Upper lobe of right lung (tissue), 1 donor: ENCODE measurements at places on chromosomes 6 and 20. TPM values are rescaled to one million over a fixed set of nuclear protein-coding genes. Genes with fewer than 3 reads are reported as not detected.

The NUS1 gene
- 43.4 TPM for total RNA-seq

DNA sequence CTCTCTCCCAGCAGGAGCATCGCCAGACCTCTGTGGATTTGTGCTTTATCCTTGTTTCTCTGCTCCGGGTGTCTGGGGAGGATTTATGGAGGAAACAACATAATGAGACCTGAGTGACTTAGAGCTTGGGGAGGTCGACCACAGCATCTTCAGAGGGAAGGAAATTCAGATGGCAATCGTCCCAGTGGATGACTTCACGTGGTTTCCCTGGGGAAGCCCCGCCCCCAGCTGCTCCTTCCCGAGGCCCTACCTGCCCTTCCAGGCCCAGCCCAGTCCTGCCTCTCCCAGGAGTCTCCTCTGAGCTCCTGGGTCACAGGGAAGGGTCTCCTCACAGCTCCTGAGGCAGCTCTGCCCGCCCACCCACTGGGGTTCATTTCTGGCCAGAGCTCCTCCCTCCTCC, 430.3 kb upstream of the SULF2 start:
- H3K4me3 ChIP-seq: no peak overlapping the region
- no peaks in the 10 kb centered on the region for H3K27me3 ChIP-seq
- H3K27ac ChIP-seq: no peak overlapping the region
- no peaks in the 10 kb centered on the region for H3K4me1 ChIP-seq

The RAB44 gene
- 0.96 TPM for total RNA-seq

DNA sequence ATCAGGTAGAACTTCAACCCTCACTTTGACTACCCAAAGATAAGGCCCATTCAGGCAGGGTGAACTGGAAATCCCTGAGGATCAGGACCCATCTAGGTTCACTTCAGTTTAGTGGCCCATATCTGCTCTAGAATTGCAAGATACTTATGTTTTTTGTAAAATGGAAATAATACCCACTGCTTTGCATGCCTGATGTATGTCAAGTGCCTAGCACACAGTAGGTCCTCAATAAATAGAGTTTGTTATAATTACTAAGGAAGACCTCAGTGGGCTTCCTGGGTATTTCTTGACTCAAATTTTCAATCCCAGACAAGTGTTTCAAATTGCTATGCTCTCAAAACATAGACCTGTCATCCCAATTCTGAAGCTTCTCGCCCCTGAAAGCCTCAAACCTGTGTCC, 32.5 kb downstream of the PIGU start:
- H3K27me3 ChIP-seq: no peaks in the 10 kb centered on the region
- H3K36me3 ChIP-seq: no peaks in the 10 kb centered on the region
- H3K4me3 ChIP-seq: no peak overlapping the region
- no peak overlapping the region for H3K27ac ChIP-seq
- DNase-seq: no peak

The CLPSL2 gene
- total RNA-seq: not detected

The ACTL10 gene
- total RNA-seq: 1.3 TPM

DNA sequence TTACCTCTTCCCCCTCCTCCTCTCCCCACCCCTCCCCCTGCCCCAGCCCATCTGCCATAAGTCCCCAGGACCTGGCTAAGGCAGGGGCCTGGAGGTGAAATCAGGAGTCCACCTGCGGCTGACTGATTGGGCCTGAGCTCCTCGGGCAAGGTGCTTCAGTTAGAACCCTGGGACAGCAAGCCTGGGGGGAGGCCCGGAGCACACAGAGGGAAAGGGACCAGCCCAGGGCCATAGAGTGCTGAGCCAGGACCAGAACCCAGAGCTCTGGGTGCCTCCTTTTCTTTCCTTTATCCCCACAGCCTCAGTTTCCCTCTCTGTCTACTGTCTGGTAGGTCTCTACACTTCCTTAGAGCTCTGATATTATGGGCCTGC, 35.7 kb upstream of the VEGFA start:
- no peak overlapping the region for H3K27ac ChIP-seq
- H3K4me3 ChIP-seq: no peak overlapping the region
- no peaks in the 10 kb centered on the region for H3K4me1 ChIP-seq
- no peaks in the 10 kb centered on the region for H3K27me3 ChIP-seq
- no peaks in the 10 kb centered on the region for H3K36me3 ChIP-seq

The TNNC2 gene
- 0.61 TPM for total RNA-seq

GRCh38 chr6:44128020-44128917, 915 bp downstream of the TMEM63B start:
- DNase-seq: peak; percentile 76
- H3K36me3 ChIP-seq: no peaks in the 10 kb centered on the region
- H3K27me3 ChIP-seq: no peaks in the 10 kb centered on the region

The TMEM151B gene
- total RNA-seq: not detected

- H3K36me3 ChIP-seq: no peaks in the 10 kb centered on the region
- no peak overlapping the region for H3K27ac ChIP-seq
- no peaks in the 10 kb centered on the region for H3K4me1 ChIP-seq
- H3K4me3 ChIP-seq: no peak overlapping the region
- DNase-seq: no peak
- H3K27me3 ChIP-seq: no peaks in the 10 kb centered on the region
Measured at GRCh38 chr6:82877213-82878195, 188.1 kb downstream of the UBE3D start.

The TNFRSF6B gene
- total RNA-seq: 14.4 TPM

DNA sequence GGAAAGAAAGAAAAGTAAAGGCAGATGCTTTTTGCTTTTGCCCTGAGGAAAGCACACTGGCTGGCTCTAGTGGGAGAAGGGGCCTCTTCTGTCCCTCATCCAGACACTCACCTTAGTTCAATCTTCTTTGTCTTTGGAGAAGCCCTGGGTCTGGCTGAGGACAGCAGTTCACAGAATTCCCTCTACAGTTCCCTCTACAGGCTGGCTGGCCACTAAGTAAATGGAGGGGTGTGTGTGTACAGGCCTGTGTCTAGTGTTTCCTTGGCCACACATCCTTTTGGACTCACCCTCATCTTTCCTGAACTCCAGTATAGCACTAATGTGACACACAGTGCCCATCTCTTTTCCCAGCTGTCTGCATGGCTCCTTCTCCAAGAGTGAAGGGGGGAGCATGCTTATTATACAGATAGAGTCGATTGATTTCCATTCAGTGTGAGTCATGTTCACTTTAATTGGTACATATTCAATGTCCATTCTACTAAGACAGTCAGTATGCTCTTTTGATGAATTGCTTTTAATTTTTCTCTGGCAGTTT, 26.0 kb upstream of the CLVS2 start:
- no peak overlapping the region for H3K4me3 ChIP-seq
- no peaks in the 10 kb centered on the region for H3K36me3 ChIP-seq
- H3K27ac ChIP-seq: no peak overlapping the region
- no peaks in the 10 kb centered on the region for H3K4me1 ChIP-seq
- H3K27me3 ChIP-seq: no peaks in the 10 kb centered on the region
- DNase-seq: no peak

GRCh38 chr6:100627911-100628758, 163.4 kb upstream of the SIM1 start:
- DNase-seq: no peak
- no peak overlapping the region for H3K27ac ChIP-seq
- no peaks in the 10 kb centered on the region for H3K27me3 ChIP-seq
- H3K36me3 ChIP-seq: peaks cover 26% of the 10 kb centered on the region
- no peak overlapping the region for H3K4me3 ChIP-seq

- peaks cover 17% of the 10 kb centered on the region for H3K27me3 ChIP-seq
- no peak overlapping the region for H3K4me3 ChIP-seq
- H3K27ac ChIP-seq: no peak overlapping the region
- H3K36me3 ChIP-seq: no peaks in the 10 kb centered on the region
- H3K4me1 ChIP-seq: peaks cover 8% of the 10 kb centered on the region
Measured at GRCh38 chr20:62769346-62770071, 26.8 kb upstream of the MRGBP start.

DNA sequence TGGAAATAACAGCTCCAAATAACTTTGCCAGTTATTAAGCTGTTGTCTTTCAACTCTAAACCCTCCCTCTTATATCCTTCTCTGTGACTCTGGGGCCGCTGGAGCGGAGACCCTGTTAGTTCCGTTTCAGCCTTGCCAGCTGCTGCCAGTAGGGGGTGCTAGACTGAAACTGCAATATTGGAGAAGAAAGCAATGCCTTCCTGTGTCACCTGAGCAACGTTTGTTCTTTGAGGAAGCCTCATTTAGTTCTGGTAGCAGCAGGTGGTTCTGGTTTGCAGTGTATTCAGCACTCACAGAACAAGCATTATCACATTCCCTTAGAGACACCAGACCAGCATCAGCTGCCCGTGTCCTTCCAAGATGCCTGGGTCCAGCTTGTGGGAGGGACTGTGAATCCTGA, 22.9 kb upstream of the JAG1 start:
- H3K27ac ChIP-seq: no peak overlapping the region
- no peak overlapping the region for H3K4me3 ChIP-seq
- H3K36me3 ChIP-seq: no peaks in the 10 kb centered on the region
- no peaks in the 10 kb centered on the region for H3K4me1 ChIP-seq
- no peak for DNase-seq

- no peaks in the 10 kb centered on the region for H3K27me3 ChIP-seq
- H3K27ac ChIP-seq: peak within 1 kb of the TSS; percentile 88
- peaks cover 18% of the 10 kb centered on the region for H3K4me1 ChIP-seq
- peaks cover 33% of the 10 kb centered on the region for H3K36me3 ChIP-seq
- peak within 1 kb of the TSS; percentile 86 for H3K4me3 ChIP-seq
Measured at GRCh38 chr20:45407783-45408645, at the start of gene DBNDD2. TSS of gene DBNDD2 (plus strand) at chr20:45408289. CDS start at chr20:45408468, 179 bp downstream.

DNA sequence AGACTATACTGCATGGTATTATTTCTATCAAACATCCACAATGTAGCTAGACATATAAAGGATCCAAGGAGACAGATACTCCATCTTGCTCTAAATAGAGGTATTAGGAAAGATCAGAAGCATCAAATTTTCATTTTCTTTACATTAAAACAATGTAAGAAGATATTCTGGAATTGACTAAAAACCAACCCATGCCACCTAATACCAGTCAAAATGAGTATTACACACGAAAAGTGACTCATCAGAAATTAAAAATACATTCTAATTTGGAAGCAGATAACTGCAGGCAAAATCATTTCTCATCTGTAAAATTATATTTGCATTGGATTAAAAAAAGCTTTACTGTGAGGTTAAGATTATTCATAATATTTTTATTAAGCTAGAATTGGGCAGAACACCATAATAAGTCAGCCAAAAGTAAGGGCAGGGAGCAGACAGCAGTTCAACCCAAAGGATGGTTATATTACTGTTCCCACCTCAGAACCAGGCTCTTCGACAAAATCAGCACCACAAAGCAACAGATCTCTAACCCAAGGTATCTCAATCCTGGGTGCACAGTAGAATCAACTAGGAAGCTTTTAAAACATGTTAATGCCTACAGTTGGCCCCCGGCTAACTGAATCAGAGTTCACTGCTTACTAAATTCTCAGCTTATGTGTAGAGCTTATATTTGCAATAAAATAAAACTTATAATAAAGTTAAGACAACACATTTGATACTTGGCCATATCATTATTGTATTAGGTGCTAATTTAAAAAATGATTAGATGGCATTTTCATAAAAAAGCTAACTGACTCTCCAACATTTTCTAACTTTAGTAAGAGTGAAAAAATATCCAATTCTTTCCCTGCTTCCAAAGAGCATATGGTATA, 35.2 kb downstream of the SAMD3 start:
- DNase-seq: no peak
- H3K4me3 ChIP-seq: no peak overlapping the region
- no peaks in the 10 kb centered on the region for H3K4me1 ChIP-seq
- H3K36me3 ChIP-seq: no peaks in the 10 kb centered on the region

- peak overlapping the region; percentile 72 for H3K27ac ChIP-seq
- H3K4me3 ChIP-seq: no peak overlapping the region
- no peaks in the 10 kb centered on the region for H3K36me3 ChIP-seq
- H3K27me3 ChIP-seq: no peaks in the 10 kb centered on the region
- no peak for DNase-seq
Measured at GRCh38 chr20:36847009-36847709, 28.8 kb upstream of the TLDC2 start.

The MAPK13 gene
- total RNA-seq: 71.4 TPM

GRCh38 chr20:10581823-10582222, 92.0 kb downstream of the JAG1 start:
- H3K4me1 ChIP-seq: no peaks in the 10 kb centered on the region
- no peaks in the 10 kb centered on the region for H3K36me3 ChIP-seq
- DNase-seq: no peak
- H3K27me3 ChIP-seq: no peaks in the 10 kb centered on the region

DNA sequence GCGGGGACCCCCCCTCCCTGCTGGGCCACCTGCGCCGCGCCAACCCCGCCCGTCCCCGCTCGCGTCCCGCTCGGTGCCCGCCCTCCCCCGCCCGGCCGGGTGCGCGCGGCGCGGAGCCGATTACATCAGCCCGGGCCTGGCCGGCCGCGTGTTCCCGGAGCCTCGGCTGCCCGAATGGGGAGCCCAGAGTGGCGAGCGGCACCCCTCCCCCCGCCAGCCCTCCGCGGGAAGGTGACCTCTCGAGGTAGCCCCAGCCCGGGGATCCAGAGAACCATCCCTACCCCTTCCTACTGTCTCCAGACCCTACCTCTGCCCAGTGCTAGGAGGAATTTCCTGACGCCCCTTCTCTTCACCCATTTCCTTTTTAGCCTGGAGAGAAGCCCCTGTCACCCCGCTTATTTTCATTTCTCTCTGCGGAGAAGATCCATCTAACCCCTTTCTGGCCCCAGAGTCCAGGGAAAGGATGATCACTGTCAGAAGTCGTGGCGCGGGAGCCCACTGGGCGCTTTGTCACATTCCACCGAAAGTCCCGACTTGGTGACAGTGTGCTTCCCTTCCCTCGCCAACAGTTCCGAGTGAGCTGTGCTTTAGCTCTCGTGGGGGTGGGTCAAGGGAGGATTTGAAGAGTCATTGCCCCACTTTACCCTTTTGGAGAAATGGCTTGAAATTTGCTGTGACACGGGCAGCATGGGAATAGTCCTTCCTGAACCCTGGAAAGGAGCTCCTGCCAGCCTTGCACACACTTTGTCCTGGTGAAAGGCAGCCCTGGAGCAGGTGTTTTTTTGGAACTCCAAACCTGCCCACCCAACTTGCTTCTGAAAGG, 2.1 kb downstream of the VEGFA start:
- peak overlapping the region; percentile 81 for H3K4me3 ChIP-seq
- peak; percentile 90 for DNase-seq
- no peaks in the 10 kb centered on the region for H3K27me3 ChIP-seq
- peak overlapping the region; percentile 88 for H3K27ac ChIP-seq

- no peaks in the 10 kb centered on the region for H3K36me3 ChIP-seq
- H3K4me3 ChIP-seq: no peak overlapping the region
- H3K27me3 ChIP-seq: no peaks in the 10 kb centered on the region
- DNase-seq: no peak
Measured at GRCh38 chr6:107105511-107106116, 9.7 kb downstream of the BEND3 start.

DNA sequence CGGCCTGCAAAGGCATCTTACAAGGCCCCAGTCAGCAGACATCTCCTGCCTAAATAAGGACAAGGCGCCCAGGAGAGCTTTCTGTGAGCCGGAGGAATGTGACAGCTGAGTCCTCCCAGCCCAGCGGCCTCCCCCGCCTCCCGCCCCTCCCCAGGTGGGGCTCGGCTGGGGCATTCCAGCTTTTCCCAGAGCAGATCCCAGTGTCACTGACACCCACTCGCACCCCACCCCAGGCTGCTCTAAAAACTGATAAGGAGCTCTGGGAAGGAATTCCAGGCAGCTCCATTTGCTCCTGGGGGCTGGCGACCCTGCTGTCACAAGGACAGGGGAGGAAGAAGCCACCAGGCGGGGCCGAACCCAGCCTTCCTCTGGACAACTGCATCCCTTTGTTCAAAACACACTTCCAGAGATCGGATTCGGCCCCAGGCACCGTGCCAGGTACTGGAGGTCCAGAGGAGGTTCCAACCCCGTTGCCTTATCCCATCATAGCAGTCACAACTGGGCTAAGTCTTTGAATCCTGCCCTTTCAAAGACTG, 49.7 kb downstream of the JPH2 start:
- H3K27me3 ChIP-seq: no peaks in the 10 kb centered on the region
- no peaks in the 10 kb centered on the region for H3K36me3 ChIP-seq
- no peak for DNase-seq
- peak overlapping the region; percentile 51 for H3K27ac ChIP-seq
